NCI-H774 (cell line): ENCODE measurements at places on chromosomes 3 and 15.

DNA sequence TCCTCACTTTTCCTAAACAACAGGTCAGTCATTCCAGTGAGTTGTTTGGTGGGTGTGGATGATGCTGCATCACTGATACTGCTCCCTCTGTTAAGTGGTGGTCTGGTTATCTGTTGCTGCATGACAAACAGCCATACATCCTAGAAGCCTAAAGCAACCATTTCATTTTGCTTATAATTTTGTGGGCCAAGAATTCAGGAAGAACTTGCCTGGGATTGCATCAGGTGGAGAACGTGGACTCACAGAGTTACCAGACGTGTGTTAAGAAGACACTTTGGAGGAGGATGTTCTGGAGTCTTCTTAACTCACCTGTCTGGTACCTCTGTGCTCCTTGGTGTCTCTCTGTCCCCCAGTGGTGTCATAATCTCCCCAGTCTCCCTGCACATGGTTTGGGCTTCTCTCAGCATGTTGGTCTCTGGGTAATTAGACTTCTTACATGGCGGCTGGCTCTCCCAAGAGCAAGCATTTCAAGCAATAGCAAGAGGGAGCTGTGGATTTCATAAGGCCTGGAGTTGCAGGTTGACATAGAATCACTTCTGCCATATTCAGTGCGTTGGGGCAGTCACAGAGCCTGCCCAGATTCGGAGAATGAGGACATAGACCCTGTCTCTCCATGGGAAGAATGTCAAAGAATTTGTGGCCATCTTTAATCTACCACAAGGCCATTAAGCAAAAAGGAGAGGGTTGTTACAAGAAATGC lies 20.1 kb downstream of the USP3 start:
- no peak for DNase-seq

DNA sequence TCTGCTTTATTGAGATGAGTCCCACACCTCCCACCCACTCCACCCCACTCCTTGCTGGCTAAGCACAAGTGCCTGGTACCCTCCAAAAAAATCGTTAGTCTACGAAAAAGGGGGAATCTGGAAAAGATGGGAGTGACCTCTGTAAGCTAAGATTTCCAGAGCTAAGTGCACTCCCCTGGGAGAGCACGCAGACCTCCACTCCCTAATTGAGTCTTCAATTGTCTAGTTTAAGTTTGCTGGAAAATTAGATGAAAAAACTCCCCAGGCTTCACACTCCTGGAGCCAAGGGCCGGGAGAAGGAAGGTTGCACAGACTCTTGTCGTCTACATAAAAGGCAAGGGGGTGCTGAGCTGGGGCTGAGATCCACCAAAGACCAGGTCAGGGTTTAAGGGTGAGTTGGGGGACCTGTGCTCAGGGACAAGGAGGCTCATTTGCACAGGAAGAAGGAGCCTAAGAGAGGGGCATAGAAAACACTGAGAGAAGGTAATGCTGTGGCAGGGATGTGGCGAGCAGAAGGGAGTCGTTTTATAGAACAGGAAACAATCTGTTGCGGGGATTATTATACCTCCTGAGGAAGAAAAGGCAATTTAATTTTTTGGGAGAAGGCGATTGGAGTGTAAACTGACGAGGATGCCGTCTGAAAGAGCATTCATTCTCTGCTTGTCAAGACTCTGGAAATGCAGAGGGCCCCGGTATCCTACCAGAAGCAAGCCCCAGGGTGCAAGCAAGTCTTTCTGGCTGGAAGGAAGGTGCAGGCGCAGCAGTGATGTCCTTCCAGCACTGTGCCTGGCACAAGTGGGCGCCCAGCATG lies 126.5 kb upstream of the DLG1 start:
- DNase-seq: no peak

GRCh38 chr3:37116998-37117397 lies 57.4 kb downstream of the LRRFIP2 start:
- DNase-seq: no peak

- DNase-seq: no peak
Observed at GRCh38 chr15:42270996-42271395, 2.0 kb upstream of the GANC start.

GRCh38 chr3:138625707-138626365 lies 17.3 kb downstream of the FAIM start:
- DNase-seq: no peak
